Activated T-cell treated with anti-CD3 and anti-CD28 coated beads for 48 hours (primary cell): ENCODE measurements at places on chromosomes 12 and 14.
A peak's percentile ranks its signal among the peaks of the same experiment; 100 is the strongest.

DNA sequence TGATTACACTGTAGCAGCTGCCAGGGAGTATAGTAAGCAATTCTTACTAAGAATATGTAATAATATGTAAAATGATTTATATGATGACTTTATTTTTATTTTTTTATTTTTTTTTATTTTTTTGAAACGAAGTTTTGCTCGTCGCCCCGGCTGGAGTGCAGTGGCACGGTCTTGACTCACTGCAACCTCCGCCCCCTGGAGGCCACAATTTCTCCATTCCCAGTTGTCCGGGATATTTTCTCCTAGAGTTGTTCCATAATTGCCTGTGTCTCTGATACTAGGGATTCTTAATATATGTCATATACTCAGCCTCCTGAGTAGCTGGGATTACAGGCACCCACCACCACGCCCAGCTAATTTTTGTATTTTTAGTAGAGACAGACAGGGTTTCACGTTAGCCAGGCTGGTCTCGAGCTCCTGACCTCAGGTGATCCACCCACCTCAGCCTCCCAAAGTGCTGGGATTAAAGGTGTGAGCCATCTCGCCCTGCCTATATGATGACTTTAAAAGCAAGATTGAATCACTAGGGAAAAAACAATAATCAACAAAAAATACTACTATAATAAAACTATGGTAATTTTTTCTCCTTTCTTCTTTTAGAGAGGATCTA, 12.2 kb upstream of the ITPR2 start:
- no peak for DNase-seq

DNA sequence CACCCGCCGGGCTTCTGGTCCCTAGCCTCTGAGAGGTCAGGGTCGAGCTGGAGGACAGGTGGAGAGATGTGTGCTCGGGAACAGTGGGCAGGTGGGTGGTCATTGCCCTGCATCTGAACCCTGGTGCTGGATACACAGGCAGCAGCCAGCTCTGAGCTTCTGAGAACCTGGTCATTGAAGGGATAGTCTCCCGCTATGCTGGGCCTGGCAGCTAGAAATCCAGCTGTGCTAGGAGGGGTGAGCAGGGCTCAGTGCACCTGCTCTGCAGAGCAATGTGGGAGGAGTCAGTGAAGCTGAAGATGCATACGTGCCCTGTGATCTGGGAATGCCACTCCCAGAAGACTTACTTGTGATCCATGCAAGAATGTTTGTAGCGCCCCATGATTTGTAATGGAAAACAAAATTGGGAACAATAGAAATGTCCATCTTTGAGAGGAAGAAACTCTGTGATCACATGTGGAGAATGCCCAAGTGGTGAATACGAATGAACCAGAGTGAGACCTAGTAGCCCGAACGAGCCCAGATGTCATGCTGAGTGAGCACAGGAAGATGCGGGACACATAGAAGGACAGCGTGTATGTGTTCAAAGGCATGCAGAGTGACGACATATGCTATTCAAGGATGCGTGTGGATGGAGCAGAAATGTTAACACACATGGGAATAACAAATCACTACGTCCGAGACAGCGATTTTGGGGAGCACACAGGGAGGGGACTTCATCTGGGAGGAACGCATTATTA, 63.4 kb downstream of the AACS start:
- no peak for DNase-seq

- DNase-seq, result no peak
These were observed 65.1 kb upstream of the CPM start for GRCh38 chr12:68998041-68998440.

DNA sequence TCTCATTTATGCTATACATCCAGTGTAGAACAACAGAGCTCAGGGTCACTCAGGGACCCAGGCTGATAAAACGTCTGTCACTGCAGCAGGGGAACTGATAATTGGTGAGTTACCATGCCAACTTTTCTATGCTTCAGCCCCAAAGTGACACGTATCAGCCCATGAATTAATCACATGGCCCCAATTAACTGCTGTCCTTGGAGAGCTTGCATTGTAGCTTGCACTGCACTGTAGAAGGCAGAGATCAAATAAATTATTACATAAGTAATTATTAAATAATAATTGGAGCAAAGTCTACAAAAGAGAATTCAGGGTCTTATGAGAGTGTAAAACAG, 144.6 kb downstream of the SUDS3 start:
- no peak for DNase-seq

DNA sequence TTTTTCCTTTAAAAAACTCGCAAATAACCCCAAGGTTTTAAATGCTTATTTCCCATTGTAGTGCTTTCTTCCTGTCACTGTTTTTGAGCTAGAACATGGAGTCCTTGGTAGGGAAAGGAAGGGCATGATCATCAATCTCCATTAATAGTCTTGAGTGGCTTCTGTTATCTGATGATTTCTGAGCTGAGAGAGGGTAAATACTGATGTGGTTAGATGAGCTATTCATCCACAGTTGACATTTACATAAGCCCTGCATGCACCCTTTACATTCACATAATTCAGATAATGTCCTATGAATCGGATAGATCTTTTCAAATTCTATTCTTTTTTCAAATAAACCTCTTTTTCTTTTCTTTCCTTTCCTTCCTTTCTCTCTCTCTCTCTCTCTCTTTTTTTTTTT, 81.4 kb downstream of the NTN4 start:
- DNase-seq, result no peak

DNA sequence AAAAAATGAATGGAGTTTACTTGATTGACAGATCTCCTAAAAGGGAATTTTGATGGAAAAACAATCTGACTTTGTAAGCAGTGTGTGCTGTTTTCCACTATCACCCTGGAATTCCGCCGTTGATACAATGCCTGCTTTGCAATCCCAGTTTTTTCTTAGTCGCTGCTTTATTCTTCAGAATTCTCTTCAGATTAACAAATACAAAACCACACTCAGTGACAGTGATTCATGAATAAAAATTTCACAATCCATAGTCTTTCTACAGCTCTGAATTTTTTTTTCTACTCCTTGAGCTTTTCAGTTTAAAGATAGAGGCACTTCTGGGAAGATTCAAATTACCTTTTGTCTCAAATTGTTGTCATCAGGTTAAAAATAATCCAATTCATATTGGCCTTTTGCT, 44.6 kb upstream of the KITLG start:
- DNase-seq, result no peak

GRCh38 chr14:102606296-102606695, 13.8 kb downstream of the RCOR1 start:
- DNase-seq, result no peak

- DNase-seq, result no peak
These were observed 14.4 kb downstream of the OS9 start for GRCh38 chr12:57708296-57708695.

- no peak for DNase-seq
These were observed 6.0 kb downstream of the GYS2 start for GRCh38 chr12:21598651-21599050.

- no peak for DNase-seq
These were observed 40.4 kb upstream of the BICD1 start for GRCh38 chr12:32066206-32066605.

DNA sequence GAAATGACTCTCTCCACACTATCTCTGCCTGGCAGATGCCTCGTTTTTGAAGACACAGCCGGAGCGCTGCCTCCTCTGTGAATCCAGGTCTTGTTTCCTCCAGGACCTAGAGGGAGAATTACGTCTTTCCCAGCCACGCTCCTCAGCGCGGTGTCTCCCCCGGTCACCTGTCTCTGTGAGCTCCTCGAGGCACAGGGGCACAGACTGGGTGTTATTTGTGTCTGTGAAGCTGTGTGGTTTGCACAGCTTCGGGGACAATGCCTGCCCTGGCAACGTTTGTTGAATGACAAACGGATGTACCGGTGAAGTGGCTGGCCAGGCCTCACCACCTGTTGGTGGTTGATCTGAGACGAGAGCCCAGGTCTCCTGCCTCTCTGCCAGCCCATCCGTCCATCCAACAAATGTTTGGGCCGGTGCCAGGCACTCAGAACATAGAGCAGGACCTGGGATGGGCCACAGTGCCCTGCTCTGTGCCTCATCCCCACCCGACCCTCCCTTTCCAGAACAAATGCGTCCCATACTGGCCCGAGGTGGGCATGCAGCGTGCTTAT, 6.1 kb downstream of the PTPN6 start:
- DNase-seq, result no peak

GRCh38 chr12:107352347-107353081, 259.2 kb upstream of the CRY1 start:
- no peak for DNase-seq

DNA sequence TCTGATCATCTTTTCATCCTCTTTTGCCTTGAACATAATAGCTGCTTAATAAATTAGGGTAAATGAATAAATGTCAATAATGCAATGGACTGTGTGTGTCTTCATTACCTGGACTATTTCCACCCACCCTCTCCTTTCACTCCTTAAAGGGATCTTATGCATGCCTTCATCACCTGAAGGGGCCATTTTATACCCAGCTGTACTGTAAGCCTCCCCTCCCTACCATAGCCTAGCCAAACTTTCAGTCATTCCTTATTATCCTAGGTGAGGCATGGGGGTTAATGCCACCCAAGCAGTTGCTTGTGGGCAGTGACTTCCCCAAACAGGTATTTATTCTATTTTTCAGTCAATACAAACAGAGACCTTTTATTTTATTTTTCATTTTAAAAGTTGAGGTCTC, 127.8 kb upstream of the PARP11 start:
- DNase-seq, result no peak

DNA sequence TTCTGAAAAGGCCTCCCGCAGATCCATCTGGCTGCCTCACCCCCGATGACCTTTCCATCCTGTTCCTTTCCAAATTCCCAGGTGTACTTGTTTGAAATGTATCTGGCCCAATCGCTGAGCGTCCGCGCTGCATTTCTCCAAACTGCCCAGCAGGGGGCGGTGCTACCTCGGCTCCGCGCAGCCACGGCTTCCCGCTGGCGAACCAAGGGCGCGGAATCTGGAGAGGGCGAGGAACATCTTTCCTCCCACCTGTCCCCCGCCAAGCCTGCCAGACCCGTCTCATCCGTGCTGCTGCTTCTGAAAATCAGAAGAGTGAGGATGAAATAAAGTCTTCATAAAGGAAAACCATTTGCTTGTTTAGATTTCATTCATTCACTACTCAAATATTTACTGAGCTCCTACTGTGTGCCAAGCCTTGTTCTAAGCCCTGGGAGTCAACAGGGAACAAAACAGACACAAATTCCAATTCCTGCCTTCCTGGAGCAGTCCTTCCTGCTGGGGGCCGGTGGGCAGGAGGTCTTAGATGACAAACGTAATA, 16.8 kb upstream of the MYL2 start:
- DNase-seq, result peak; percentile 59

DNA sequence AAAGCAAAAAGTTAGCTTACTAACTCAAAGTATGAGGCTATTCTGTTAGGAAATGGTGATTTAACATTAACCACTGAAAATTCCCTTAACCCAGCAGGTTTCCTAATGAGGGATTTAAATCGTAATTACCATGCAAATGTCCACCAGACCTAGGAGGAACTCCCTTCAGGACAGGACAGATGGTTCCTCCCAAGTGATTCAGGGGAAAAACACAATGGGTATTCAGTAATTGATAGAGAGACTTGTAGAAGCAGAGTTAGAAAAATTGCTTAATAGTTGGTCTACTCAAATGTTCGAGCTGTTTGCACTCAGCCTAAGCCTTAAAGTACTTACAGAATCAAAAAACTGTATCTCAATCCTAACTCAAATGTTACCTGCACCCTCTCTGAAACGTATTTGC, 21.6 kb downstream of the RERGL start:
- DNase-seq, result no peak

DNA sequence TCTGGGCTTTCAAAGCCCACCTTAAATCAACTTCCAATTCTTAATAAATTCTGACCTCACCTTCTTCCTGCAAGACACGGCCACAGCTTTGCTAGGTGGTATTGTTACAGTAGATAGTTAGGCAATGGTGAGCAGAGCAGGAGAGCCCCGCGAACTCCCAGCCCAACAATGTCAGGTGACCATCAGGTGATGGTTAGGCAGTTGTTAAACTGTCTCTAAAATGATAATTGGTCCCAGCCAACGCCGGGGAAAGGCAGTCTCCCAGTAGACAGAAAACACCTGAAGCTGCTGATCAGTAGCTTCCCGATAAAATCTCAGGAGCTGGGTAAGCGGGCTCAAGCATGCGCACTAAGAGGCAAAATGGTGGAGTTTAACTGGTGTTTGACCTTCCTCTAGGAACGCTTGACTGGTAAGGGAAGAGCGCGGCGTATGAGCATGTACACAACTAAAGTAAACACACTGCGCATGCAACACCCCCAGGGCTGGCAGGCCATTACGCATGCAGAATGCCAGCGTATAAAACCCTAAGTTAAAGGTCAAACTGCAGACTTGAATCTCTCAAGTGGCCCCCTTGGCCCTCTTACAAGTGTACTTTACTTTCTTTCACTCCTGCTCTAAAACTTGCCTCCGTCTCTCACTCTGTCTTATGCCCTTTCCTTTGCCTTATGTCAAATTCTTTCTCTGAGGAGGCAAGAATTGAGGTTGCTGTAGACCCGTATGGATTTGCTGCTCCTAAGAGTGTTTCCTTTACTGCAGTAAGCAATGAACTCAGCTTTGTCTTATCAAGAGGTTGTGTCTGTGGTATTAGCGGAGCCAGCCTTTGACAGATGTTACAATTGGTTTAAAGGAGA, 113.5 kb downstream of the C12orf75 start:
- DNase-seq, result no peak

- no peak for DNase-seq
These were observed 4.9 kb upstream of the CRIP2 start for GRCh38 chr14:105469456-105470349.

GRCh38 chr12:11739980-11740577, 90.6 kb downstream of the ETV6 start:
- DNase-seq, result no peak

GRCh38 chr12:56150563-56150962, 1.8 kb upstream of the MYL6B start:
- no peak for DNase-seq

DNA sequence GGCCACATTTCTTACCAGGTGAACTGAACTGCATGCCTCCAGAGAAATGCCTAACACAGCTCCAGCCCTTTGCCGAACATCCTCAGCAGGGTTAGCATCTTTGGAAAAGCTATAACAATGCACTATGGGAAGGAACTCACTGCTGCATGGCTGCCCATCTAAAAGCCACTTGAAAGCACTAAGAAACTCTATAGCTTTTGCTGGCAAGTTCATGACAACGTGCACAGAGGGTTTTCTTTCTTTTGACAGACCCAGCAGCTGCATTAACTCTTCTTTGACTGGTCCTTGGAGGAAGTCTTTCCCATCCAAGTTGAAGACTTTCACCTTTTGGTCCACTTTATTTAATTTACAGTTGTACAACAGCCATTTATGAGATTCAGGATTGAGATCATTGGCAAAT, 5.3 kb downstream of the TRMT5 start:
- no peak for DNase-seq

DNA sequence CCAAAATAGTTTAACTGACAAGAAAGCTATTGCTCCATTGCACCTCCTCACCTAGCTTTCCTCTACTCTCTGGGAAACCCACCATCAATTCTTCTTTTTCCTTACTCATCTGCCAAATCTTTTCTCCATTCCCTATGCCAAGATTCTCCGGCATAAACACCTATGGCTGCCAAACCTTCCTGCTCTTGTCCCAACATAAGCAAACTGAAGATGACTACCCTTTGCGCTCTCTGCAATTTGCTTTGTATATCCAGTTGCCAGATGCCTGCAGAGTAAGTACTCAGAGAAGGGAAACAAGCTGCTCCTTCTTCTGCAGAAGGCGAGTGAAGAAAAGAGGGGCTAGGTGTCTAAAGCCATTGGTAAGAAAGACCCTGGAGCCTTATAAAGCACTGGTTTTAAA, 11.5 kb downstream of the PTGER2 start:
- no peak for DNase-seq
